Tibial nerve (tissue), 4 donors: ENCODE measurements at places on chromosomes 2 and 18.

- no peak for DNase-seq
These were observed 79.7 kb downstream of the CCBE1 start for GRCh38 chr18:59617468-59617932.

GRCh38 chr2:50623244-50623643 lies 408.7 kb downstream of the NRXN1 start:
- DNase-seq = no peak

DNA sequence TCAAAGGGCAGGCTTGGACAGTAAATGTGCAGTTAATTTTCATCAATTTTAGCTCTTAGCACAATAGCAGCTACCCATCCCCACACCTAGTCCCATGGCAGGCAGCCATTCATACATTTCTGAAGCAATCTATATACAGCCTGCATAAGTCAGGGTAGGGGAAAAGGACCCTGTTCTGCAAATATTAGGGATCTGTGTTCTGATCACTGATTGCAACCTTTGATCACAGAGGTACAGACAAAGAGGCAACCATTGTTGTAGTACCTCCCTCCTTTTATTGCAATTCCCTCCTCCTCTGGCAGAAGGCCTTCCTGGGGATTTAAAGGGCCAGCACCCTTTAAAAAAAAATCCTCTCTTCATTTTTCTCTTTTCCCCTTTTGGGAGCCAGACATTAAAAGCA lies 58.3 kb downstream of the KANSL1L start:
- no peak for DNase-seq

- DNase-seq = peak; percentile 55
These were observed 219.6 kb downstream of the TSN start for GRCh38 chr2:121974897-121975661.

- DNase-seq = no peak
These were observed 172.5 kb downstream of the PDE11A start for GRCh38 chr2:177900082-177900481.

DNA sequence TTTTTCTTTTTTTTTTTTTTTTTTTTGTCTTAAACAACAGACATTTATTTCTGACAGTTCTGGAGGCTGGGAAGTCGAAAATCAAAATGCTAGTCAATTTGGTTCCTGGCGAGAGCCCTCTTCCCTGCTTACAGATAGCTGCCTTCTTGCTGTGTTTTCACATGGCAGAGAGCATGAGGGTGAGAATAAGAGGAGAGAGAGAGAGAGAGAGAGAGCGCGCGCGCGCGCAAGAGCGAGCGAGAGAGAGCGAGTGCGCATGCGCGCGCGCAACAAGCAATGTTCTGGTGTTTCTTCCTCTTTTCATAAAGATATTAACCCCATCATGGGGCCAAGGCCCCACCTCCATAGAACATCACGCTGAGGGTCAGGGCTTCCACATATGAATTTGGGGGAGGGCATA lies 20.9 kb downstream of the MTCL1 start:
- DNase-seq = no peak

DNA sequence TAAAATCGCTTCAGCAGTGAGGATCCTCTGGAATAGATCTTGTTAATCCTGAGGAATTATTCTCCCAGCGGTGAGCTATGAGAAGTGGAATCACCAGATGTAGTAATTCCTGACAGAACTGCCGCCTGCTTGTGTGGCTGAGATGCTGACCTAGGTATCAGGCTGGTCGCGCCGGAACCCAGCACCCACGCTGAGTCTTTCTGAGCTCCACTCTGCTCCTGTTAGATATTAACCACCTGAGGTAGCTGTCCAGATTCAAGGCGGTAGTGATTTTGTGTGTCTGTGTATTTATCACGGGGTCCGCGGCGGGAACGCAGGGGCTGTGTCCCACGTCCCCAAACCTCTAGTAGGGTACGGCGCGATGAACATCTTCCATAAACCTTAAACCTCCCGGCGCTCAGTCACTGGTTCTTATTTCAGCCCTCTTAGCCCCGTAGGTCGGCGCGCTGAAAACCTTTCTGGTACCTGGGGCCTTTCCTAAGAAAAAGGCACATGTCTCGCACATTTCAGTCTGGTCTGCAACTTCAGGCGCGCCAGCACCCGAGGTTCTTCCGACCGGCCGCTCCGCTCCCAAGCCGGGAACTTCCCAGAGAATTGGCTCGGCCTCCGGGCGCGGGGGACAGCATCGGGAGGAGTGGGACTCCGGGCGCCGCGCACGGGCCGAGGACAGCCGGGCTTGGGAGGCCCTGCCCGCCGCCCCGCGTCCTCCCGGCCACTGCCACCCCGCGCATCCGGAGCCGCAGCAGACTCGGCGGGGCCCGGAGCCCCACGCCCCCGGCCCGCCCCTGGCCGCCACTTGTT lies 542 bp upstream of the CNNM3 start:
- peak; percentile 27 for DNase-seq

DNA sequence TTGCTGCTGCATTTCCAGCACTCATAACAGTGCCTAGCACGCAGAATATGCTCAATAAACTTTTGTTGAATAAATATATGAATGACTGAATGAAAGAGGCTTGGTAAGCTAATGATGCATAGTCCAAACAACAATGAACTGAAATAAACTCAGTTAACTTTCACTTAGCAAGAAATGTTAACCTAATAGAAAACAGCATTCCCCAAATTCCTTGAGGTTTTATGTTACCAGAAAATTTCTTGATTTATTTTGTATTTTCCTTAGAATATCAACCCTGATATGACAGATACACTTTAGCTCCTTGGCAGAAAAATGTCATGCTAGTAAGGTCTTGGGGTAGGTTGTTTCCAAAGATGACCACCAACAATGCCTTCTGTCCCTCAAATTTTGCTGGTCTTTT lies 217.4 kb downstream of the KCNE4 start:
- DNase-seq = no peak

GRCh38 chr18:41320100-41320499 lies 634.9 kb upstream of the PIK3C3 start:
- no peak for DNase-seq

DNA sequence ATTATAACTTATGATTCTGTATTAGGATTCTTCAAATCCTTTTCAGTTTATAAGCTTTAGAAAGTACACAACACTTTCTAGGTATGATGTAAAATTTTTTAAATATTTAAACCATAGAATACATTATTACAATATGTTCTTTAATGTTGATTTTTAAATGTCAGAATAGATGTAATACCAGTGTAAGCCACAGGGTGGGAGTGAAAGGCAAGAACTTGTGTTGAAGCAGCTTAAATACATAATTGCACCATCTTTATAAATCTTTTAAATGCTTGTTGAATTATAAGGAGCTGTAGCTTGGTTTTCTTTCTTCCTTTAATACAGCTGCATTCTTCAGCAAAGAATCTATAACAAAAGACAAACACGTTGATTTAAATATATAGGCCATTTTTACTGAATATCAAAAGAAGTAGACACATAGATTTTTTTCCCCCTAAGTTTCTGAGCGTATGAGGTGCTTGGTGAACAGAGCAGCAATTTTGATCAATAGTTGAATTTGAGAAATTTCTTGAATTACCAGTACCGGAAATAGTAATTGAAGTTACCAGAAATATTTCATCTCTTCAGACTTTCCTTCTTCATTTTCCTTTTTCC lies 63.0 kb downstream of the TANK start:
- DNase-seq = peak; percentile 31

- no peak for DNase-seq
These were observed 30.2 kb upstream of the LRATD1 start for GRCh38 chr2:14602309-14602708.

DNA sequence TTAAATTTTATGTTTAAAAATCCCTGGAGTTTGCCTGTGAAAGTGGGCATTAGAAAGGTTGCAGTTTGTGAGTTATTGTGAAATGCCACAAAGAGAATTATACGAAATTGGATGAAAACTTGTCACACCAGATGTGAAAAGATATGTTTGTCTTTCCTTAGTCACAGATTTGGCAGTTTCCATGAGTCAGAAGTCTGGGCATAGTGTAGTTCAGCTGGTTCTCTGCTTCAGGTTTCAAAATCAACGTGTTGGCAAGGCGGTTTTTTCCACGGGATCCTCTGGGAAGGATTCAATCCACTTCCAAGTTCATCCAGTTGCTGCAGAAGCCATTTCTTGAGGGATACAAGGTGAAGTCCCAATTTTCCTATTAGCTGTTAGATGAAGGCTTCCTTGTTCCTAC lies 658.0 kb upstream of the CDH2 start:
- DNase-seq = no peak

DNA sequence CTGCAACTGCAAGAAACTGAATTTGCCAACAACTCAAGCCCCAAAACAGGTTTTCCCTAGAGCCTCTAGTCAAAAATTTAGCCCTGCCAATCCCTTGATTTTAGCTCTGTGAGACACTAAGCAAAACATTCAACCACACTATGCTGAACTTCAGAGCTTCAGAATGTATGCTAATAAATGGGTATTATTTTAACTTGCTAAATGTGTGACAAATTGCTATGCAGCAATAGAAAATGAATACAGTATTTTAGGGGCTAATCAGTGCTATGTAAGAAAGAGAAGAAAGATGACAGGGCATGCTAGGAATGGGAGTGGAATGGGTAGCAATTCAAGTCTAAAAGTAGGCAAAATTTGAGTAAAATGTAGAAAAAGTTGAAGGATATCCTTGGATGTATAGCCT lies 223.9 kb upstream of the NOL4 start:
- DNase-seq = no peak

- DNase-seq = peak; percentile 91
These were observed 10.8 kb downstream of the EMILIN2 start for GRCh38 chr18:2857491-2858131.

DNA sequence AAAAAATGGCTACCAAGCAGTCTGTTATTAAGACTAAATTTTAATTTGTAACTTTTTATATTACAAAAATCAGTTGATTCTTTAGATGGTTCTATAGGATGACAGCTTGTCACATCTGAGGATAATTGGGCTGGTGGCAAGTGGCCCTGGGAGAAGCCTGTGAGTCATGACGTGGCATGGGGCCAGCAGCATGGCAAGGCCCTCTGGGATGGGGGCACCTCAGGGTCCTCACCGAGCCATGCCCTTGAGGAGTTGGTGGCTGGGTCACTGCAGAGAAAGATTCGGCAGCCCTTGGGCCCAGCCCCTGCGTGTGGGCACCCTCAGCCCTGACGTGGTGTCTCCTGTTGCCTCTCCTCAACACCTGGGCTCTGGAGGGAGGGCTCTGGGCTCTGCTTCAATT lies 49.7 kb downstream of the STK25 start:
- DNase-seq = no peak

DNA sequence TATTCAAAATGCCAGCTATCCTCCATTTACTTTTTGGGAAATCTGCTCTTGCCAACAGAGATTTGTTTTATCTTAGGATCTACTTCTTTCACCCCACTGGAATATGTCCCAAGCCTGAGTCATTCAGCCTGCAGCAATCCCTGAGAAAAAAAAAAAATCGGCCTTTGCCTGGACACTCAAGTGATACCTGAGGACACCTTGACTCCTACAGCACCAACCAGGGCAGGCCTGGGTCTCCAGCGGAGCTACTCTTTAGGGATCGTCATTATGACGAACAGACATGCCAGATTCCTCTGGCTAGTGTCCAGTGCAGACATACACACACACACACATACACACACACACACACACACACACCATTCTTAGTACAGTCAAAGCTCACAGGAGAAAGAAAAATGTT lies 2.2 kb upstream of the UGT1A6 start:
- DNase-seq = no peak

- DNase-seq = no peak
These were observed 48.0 kb downstream of the SERPINB8 start for GRCh38 chr18:64017870-64018269.

GRCh38 chr18:77896586-77897252 lies 647.1 kb downstream of the GALR1 start:
- DNase-seq = no peak
